ENCODE measurements at places on chromosomes 5 and 9.

DNA sequence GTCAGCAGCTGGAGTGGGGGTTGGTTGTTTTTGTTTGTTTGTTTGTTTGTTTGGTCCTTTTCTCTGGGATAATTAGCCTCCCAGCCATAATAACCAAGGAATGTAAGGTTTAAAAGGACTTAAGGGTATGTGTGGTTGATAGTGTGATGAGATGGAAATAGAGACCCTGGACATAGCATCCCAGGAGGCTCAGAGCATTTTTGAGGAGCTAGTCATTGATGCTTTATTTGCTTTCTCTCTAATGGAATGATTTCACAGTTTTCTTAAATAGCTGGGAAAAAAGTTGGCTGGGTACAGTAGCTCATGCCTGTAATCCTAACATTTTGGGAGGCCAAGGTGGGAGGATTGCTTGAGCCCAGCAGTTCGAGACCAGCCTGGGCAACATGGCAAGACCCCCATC is 45.1 kb downstream of the TTC1 start:
- no peak for DNase-seq

DNA sequence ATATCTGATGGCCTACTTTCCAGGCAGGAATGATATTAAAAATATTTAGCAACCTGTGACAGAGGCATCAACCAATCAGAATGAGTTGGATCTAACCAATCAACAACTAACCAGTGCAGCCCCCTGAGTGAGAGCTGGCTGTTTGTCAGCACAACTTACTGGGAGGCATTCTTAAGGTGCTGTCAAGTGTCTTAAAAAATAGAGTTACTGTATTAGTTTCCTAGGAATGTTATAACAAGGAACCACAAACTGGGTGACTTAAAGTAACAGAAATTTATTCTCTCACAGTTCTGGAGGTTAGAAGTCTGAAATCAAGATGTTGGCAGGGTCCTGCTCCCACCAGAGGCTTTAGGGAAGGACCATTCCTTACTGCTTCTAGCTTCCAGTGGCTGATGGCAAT is 85.2 kb downstream of the ATG10 start:
- DNase-seq: no peak

DNA sequence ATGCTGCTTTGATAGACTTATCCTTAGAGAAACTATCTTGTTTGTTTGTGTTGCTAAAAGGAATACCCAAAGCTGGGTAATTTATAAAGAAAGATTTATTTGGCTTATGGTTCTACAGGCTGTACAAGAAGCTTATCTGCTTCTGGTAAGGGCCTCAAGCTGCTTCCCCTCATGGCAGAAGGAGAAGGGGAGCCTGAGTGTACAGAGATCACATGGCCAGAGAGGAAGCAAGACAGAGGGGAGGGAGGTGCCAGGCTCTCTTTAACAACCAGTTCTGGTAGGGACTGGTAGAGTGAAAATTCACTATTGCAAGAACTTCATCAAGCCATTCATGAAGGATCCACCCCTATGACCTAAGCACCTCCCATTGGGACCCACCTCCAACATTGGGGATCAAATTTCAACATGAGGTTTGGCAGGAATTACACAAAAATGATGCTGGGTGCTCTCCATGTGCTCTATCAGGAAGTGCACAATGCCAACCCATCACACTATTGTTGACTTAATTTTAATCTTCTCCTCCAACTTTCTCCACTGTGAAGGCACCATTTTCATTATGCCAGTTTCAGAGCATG is 115.1 kb upstream of the SHB start:
- peak; percentile 73 for DNase-seq

- DNase-seq: no peak
These were observed 59.1 kb downstream of the BARX1 start for GRCh38 chr9:93896093-93896492.

DNA sequence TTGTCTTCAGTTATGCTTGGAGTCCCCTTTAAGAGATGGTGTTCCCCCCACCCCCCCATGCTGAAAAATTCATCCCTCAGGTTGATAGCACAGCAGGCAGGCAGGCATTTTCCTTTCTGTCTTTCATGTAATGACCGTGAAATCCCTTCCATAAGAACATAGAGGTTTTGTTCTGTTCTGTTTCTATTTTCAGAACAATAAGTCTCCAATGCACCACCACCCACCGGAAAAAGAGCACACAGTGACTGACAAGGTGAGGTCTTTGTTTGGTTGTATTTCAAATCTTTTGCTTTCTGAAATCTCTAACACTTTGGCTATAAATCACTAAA is 52.4 kb downstream of the DMRT2 start:
- no peak for DNase-seq

DNA sequence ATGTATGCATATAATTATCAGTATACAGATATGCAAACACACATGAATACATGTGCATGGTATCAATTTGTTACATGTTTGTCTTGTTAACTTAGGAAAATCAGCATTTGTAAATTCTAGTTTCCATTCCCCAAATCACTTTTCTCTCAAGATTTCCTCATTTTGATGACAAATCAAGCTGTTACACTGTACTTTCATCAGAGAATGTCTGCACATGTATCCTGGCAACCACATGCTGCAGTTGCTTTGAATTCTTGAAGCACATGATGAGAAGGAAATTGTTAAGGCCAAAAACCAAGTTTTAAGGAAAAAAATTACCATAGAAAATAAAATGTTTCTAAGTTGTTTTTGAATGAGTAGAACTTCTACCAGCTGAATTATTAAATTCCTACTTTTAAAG is 1834.5 kb downstream of the EFNA5 start:
- DNase-seq: no peak

GRCh38 chr9:124439686-124440243 is 10.5 kb upstream of the ADGRD2 start:
- DNase-seq: no peak

- peak; percentile 48 for DNase-seq
These were observed 27.4 kb downstream of the FAM219A start for GRCh38 chr9:34430843-34431437.

DNA sequence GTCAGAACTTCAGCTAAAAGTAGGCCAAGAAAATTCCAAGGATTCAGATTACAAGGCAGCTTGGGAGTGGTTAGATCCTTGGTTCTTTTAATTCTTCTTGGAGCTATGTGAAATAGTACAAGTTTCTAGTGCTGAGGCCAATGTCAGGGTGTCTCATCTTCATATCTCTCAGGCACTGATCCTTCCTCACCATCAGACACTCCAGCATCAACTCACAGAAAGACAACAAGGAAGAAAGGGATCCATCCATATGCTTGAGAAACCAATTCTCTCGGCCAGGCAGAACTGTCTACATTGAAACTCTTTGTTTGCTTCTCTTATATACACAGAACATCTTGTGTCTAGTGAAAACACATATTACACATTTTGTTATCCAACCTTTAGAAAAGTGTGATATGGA is 362.1 kb upstream of the CCNH start:
- DNase-seq: no peak

- peak; percentile 95 for DNase-seq
These were observed 35.8 kb downstream of the C5orf15 start for GRCh38 chr5:133932441-133933168.

GRCh38 chr9:25935188-25935587 is 256.9 kb upstream of the TUSC1 start:
- no peak for DNase-seq

DNA sequence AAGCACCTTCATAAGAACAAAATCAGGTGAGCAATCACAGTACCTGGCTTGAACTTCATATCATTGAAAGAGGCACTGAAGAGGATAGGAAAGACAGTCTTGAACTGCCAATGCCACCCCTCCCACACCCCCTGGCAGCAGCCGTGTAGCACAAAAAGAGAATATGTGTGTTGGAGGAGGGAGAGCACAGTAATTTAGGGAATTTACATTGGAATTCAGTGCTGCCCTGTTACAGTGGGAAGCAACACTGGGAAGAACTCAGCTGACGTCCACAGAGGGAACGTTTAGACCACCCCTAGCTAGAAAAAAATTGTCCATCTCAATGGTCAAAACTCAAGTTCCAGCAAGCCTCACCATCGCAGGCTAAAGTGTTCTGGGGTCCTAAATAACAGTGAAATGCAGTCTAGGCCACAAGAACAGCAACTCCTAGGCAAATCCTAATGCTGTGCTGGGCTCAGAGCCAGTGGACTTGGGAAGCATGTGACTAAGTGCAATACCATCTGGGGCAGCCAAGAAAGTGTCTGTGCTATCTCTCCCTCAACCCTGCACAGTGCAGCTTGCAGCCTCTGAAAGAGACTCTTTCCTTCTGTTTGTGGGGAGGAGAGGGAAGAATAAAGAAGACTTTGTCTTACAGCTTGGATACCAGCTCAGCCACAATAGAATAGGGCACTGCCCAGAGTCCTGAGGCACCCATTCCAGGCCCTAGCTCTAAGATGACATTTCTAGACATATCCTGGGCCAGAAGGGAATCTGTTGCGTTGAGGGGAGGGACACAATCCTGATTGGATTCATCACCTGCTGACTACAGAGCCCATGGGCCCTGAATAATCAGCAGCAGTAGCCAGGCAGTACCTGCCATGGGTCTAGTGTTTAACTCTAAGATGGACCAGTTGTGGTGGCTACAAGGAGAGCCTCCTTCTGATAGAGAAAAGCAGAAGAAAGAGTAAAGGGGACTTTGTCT is 62.1 kb upstream of the VLDLR start:
- DNase-seq: no peak

- DNase-seq: no peak
These were observed 3.4 kb downstream of the GARNL3 start for GRCh38 chr9:127267793-127268525.

- no peak for DNase-seq
These were observed 686 bp upstream of the COL27A1 start for GRCh38 chr9:114154600-114155102.

GRCh38 chr5:23012842-23013241 is 159.7 kb upstream of the CDH12 start:
- no peak for DNase-seq

DNA sequence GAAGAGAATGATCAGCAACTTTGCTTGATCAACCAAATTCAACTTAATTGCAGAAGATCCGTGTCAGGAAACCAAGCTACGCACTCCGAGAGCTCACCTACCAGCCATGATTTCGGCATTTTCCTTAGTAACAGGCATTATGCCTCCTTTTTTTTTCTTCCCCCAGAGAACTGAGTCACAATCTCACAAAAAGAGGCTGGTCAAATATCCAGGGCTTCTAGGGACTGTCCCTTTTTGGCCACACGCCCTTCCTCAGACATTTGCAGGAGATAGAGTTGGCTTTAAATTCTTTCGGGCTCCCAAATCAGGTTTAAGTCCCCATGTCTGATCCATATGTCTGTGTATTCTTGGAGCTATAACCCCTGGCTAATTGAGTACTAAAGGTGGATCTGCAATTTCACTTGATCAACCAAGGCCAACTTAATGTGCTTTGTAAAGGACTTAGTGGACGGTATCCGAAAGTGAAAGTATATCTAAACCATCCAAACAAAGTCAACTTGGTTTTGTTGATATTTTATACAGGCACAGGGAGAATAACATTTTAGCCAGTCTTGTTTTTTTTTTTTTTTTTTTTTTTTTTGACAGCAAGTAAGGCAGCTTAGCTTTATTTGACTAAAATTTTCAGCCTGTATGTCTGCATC is 100.8 kb upstream of the TBCA start:
- no peak for DNase-seq

DNA sequence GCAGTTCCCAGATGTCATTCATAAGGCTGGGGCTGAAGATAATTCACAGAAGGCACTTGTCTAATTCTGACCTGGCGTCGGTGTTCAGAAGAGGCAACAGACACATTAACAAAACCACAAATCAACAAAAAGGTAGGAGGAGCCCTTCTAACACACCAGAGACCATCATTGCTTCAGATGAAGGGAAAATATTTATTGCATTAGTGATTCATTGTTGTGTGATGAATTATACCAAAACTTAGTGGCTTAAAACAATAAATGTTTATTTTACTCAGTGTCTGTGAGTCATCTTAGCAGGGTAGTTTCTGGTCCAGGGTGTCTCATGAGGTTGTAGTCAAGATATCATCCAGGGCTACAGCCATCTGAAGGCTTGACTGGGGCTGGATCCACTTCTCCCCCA is 91.3 kb upstream of the KIF2A start:
- no peak for DNase-seq

GRCh38 chr5:3356016-3356415 is 239.6 kb upstream of the IRX1 start:
- no peak for DNase-seq

DNA sequence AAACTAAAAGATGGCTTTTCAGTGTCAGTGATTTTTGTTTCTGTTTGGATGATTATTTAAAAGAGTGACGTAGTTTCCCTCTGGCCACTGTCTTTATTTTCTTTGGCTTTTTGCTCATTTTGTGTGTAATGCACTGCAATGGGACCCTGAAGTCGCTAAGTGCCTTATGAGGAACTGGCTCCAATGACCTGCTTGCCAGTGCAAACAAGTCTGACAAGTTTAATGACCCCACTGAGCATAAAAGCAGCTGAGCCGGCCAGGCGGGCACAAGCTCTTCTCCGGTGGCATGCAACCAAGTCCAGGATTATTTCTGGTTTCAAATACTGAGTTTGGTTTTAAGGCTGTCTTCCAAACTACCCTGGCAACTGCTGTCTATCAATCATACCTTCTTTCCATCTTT is 15.6 kb upstream of the GNA14 start:
- no peak for DNase-seq

- DNase-seq: no peak
These were observed 1135.0 kb upstream of the WWC1 start for GRCh38 chr5:167156446-167156845.

GRCh38 chr5:177605078-177605477 is 5.1 kb downstream of the B4GALT7 start:
- DNase-seq: no peak

DNA sequence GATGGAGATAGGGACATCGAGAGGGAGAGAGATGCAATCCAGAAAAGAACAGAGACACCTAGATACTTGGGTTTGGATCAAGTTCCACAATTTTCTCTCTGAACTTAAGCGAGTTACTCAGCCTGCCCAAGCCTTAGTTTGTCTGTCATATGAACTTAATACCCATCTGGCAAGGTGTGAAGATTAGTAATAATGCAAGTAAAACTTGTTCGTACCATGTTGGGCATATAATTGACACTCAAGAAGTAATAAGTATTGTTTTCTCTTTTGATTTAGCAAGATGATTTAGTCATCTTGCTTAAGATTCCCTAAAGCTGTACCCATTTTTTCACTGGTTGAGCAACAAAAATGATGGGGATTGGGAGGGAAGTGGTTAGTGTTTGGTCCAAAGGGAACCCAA is 7.5 kb downstream of the RABGAP1 start:
- DNase-seq: no peak

DNA sequence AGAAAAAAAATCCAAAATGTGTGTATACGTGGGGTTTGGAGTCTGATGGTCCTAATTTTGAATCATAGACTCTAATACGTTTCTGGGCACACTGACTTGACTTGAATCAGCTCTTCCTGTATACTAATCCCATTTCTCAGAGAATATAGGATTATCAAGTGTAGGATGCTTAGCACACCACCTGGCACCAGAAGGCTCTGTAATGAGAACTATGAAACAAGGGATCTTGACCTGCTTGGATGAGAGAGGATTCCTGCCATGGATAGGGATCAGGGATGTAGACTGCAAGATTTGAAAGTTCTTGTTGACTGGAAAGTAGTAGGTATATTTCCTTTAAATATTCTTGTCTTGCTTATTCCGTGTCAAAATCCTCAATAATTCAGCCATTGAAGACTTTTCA is 7.8 kb downstream of the HSPA4 start:
- DNase-seq: no peak

- DNase-seq: no peak
These were observed 70.0 kb downstream of the MPDZ start for GRCh38 chr9:13209498-13209897.
